ENCODE measurements at places on chromosomes 6 and 20. TPM values are rescaled to one million over a fixed set of nuclear protein-coding genes. Genes with fewer than 3 reads are reported as not detected.
A peak's percentile ranks its signal among the peaks of the same experiment; 100 is the strongest.

TRIM15 gene
- not detected for total RNA-seq

- peak; percentile 85 for DNase-seq
Observed at GRCh38 chr6:42451333-42452170, at the start of gene TRERF1. TRERF1 (minus strand) TSS chr6:42451926; CDS start chr6:42269590, 182,336 bp downstream.

DOK5 gene
- 2.3 TPM for total RNA-seq

SMAP1 gene
- 25.5 TPM for total RNA-seq

DNA sequence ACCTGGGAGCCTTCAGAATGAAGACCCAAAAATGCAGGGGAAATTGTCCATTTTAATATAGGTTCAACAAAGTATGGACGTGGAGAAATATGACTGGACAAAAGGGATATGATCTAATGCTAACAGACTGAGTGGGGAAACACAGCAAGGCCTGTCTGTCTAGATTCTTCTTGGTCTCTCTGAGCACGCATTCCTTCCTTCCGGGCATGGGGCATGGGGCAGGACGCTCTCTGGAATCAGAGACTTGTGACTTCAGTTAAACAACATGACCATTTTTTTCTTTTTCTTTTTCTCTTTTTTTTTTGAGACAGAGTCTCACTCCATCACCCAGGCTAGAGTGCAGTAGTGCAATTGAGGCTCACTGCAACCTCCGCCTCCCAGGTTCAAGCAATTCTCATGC lies 31.9 kb downstream of the ZBTB2 start:
- no peak for DNase-seq

SLPI gene
- total RNA-seq: not detected

- no peak for DNase-seq
Observed at GRCh38 chr6:16849280-16849987, 88.2 kb upstream of the ATXN1 start.

DNA sequence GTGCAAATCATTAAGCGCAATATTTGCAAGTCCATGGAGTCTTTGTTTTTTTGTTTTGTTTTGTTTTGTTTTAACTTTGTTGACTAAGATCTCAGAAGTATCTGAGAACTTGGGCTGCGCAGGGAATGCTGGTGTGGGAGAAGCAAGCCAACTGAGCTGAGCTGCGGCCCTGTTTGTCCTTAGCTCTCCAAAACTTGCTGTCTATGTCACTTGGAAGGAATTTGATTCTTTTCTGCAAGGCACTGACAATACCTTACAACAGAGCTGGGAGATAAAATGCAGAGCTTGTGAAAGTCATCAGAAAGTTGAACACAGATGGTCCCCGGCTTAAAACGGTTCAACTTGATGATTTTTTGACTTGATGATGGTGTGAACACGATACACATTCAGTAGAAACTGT lies 5.4 kb downstream of the SLC22A23 start:
- no peak for DNase-seq

DNA sequence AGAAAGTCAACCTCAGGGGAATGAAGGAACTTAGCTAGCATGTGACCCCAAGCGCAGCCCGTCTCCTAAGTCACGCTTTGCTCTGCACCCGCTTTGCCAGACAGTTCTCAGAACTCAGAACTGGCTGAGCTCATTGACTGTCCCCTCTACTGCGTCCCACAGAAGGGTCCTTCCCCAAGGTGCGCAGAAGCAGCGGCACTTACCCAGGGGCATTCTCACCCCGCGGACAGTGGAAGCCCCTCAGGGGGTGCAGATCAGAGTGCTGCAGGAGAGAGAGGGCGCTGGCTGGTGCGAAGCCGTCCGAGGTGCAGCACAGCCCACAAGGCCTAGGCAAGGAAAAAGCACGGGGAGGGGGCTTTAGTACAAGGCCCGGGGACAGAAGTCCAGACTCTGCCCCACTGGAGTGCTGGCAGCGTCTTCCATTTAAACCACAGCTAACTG lies 807 bp downstream of the SNHG17 start:
- DNase-seq: peak; percentile 43

DNA sequence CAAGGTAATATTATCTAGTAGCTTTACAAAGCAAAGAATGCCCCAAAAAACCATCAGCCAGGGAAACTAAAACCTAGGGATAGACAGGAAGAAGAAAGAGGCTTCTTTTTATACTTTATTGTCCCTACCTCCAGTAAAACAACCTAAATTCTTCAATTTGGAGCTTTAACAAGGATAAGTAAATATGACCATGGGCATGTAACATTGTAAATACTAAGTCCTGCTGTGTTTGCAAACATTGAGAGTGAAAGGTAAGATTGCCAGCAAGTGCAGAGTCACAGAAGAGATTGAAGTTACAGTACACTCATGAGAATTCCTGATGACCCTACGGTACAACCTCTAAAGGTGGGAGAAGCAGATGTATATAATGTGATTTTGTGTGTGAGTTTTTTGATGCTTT lies 117.2 kb downstream of the FOXO3 start:
- DNase-seq: no peak

GRCh38 chr6:147909640-147910039 lies 401.1 kb downstream of the SAMD5 start:
- no peak for DNase-seq

DNA sequence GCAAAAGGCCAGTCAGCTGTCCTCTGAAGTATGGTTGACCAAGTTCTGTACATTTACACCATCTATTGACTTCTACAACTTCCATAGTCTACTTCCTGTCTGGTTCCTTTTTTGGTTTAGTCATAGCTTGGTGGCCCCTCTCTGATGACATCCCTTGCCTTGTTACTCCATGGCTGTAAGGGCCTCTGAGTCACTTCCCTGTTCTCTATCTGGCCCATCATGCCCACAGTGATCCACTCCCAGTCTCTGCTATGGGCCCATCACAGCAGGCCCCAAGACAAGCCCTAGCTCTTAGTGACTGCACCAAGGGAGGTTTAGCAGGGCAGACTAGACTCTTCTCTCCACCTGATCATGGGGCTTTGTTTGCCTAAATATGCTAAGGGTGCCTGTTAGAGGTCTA lies 441.6 kb downstream of the HACE1 start:
- DNase-seq: no peak

GRCh38 chr20:32248043-32248442 lies 29.4 kb upstream of the KIF3B start:
- DNase-seq: no peak

PTK6 gene
- 0.30 TPM for total RNA-seq

CST4 gene
- total RNA-seq: not detected

DNA sequence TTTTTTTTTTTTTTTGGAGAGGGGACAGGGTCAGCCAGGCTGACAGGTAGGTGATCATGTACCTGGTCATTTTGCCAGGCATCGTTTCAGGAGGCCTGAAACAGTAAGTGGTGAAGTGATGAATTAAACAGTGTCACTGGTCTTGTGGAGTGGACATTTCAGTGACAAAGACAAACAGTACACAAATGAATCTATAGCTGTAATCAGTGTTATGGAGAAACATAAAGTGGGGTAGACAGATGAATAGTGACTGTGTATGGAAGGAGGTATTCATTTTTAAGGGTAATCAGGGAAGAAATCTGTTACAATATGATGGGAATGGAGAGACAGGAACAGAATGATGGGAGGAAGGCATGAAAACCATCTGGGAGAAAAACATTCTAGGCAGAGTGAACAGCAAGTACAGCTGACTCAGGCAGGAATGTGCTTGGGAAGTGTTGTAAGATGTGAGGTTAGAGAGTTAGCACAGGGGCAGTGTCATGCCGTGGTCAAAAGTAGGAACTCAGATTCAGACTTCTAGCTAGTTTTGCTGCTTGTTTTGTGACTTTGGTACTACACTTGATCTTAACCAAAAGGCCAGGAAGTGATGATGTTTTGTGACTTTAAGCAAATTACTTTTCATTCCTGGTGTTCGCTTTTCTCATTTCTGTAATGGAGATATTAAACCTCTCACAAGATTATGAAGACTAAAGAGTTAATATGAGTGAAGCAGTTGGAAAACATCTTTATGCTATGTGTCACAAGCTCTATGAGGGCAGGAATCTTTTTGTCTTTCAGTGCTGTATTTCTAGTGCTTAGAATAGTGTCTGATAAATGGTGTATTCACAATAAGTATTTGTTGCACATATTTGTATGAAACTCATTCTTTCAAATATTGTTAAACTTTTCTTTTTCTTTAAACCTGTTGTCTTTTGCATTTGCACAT lies 43.4 kb downstream of the QKI start:
- no peak for DNase-seq

DNA sequence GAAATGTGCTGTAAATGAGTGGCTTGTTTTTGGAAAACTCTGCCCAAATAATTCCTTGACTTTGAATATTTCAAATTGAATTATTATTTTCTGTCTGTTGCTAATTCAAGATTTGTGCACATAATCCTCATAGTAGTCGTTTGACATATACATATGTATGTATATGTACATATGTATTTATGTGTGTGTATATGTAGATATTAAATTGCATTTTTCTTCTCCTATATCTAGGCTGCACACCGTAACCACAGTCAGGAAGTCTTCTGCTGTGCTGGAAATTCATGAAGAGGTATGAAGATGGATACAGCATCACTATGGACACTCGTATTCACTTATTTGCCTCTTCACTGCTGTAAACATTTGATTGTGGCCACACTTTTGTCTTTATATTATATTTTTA lies 29.6 kb downstream of the OPN5 start:
- no peak for DNase-seq

PLA2G7 gene
- 0.17 TPM for total RNA-seq

GRCh38 chr6:114878091-114878490 lies 535.3 kb upstream of the HS3ST5 start:
- DNase-seq: no peak

DNA sequence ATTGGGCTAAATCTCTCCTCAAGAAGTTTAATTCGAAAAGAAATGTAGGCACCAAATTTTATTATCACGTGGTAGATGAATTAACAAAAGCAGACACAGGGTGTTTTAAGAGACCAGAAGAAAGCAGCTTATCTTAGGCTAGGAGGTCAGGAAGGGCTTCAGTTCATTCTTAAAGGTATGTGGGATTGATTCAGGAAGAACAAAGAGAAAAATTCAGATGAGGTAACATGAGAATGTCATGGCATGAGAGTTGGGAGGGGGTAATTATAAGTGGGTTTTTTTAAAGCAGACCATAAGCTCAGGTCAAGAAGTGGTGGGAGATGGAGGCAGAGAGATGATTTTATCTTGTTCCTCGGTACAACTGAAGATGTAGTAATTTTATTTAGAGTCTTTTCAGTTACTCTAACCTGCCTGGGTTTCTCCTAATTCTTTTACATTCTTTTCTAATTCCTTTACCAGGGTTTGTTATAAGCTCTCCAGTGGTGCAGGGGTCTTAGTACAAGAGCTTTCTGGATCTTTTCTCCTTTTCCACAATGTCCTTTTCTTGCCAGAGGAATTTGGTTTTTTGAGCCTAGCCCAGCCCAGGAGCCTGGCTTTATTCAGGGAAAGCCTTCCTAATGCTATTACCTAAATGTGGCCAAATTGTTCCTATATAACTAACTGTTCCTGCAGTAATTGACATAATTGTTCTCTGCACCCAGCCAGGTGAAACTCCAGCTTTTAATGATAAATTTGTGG lies 474.1 kb upstream of the BTBD3 start:
- DNase-seq: peak; percentile 2

GRCh38 chr6:14671261-14671681 lies 553.7 kb downstream of the CD83 start:
- DNase-seq: no peak

DNA sequence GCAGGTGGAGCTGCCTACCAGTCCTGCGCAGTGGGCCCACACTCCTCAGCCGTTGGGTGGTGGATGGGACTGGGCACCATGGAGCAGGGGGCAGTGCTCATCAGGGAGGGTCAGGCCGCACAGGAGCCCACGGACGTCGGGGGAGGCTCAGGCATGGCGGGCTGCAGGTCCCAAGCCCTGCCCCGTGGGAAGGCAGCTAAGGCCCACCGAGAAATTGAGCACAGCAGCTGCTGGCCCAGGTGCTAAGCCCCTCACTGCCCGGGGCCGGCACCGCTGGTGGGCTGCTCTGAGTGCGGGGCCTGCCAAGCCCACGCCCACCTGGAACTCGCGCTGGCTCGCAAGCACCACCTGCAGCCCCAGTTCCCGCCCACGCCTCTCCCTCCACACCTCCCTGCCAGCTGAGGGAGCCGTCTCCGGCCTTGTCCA lies 30.2 kb upstream of the ID4 start:
- DNase-seq: no peak

FLOT1 gene
- total RNA-seq: 152 TPM

All from H7 (cell line).